Foreskin fibroblast (primary cell): ENCODE measurements at places on chromosomes 3 and 15.
A peak's percentile ranks its signal among the peaks of the same experiment; 100 is the strongest.

GRCh38 chr3:107931326-107931725, 159.5 kb downstream of the CD47 start:
- DNase-seq: no peak

DNA sequence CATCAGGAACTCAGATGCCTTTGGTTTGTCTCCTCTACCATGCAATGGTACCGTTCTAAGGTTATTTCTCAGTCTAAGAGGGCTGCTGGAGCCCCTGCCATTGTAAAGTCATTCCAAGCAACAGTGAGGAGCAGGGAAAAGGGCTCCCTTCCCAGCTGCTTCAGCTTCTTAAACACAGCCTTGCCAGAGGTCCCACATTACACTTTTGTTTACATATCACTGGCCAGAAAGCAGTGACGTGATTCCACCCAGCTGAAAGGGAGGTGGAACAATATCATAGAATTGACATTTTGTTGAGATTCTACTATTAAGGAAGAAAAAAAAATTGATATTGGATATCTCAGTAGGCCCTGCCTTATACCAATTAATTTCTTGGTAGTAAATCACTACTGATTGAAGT, 194.6 kb downstream of the SUCLG2 start:
- no peak for DNase-seq

GRCh38 chr3:180018543-180018942, 18.2 kb downstream of the PEX5L start:
- no peak for DNase-seq

DNA sequence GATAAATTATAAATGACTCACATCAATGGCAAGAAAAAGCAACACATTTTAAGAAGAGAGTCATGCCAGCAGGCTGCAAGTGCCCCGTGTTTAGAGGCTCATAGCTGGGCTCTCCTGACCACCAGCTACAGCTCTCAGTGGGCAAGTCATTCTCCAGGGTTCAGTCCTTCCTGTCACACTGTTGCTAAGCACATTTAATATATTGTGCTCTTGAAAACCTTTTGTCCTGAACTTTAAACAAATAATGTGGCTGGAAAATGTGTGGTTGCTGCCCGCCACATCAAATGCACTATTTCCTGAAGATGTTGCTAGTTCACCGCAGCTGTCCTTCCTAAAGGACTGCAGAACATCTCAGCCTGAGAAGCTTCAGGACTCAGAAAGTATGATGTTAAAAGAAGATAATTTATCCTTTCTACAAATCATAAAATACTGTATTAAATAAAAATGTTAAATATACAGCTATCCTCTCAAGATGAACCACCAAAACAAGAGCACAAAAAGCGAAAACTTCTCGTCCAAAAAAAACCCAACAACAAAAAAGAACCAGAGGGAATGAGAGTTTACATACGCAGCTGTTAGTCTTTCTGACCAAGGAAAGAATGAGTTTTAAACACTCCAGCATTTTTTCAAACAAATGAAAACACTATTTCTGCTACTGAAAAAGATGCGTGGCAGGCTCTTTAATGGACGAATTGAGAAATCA, 951 bp downstream of the TARS3 start:
- peak; percentile 10 for DNase-seq

DNA sequence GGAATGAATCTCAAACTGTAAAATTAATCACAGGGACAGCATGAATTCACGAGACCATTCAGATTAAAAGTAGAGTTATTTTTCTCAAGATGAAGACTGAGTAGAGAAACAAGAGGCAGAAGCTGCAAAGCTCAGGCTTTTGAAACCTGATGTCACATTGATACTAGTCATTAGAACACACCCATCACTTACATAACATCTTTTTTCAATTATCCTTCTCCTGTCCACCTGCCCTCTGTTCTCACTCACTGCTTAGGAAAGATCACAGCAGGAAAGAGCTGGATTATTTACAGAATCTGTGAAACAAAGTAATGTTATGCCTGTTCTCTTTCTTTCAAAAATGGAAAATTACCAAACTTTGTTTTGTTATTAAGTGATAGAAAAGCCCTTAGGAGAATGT, 72.0 kb upstream of the CDAN1 start:
- no peak for DNase-seq

DNA sequence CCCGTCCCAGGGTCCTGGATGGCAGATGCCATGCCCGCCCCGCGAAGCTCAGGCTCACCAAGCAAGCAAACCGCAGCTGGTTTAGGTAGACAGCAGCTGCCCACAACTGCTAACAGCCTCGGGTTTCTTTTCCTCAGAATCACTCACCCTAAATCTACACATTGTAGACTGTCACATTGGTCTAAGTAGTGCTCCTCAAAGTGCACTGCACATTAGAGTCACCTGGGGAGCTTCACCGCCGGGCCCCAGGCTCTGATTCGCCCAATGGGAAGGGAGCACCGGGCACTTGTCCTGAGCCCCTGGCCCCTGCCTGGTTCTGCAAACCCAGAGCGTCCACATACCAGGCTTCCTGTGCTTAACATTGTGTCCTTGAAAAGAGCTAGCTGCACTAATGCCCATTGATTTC, 752 bp downstream of the OCA2 start:
- peak; percentile 15 for DNase-seq

DNA sequence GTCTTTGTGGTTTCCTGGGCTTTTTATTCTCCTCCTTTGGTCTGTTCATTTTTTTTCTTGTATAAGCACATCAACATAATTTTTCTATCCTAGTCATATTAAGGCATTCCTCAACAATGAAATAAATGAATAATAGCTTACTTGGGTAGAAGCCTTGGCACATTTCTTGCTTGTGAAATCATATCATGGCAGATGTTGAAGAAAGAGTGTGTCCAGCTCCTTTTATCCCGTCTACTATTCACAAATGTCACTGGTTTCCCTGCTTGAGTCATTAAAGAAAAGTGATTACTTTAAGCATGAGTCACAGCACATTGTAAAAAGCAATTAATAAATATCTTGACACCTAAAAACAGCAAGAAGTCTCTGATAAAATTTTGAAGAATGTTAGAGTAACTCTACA, 42.1 kb downstream of the MINAR1 start:
- DNase-seq: no peak

GRCh38 chr3:143775459-143775858, 72.8 kb downstream of the SLC9A9 start:
- DNase-seq: peak; percentile 72

DNA sequence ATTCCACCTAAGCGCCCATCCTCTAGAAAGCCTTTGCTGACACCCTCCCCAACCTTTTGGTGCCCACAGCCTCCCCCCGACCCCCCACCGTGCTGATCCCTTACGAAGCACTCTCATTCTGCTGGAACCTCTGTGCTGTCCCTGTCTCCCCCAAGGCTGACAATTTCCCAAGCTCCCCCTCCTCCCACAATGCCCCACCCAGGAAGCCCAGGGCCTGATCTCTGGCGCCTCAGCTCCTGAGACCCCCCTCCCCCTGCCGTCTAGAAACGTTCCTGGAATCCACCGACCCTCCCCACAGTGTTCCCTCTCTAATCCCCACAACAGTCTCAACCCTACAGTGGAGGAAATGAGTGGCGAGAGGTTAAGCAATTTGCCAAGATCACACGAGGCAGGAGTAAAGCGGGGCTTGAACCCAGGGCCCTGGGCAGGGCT, 18.3 kb downstream of the MYL3 start:
- no peak for DNase-seq

- no peak for DNase-seq
Measured at GRCh38 chr3:140903196-140903595, 38.4 kb upstream of the SLC25A36 start.

DNA sequence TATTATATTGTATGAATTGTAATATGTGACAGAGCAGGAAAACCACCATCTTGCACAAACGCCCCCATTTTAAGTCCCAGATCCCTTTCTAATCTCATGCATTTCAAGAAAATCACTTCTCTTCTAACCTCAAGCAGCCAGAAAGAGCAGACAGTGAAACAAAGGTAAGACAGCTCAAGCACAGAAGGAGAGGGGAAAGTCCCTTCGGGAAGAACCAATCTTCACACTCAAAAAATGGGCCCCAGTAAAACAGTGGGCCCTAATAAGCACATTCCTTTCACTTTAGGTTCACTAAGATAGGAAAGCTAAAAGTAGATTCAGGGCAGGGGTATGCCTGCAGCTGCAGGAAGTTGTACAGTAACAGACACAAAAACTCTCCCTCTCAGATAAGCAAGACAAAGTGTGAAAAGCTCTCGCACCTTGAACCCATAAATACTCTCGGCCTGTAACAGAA, 1268.7 kb downstream of the SI start:
- DNase-seq: no peak

GRCh38 chr15:94524565-94524964, 293.2 kb downstream of the MCTP2 start:
- no peak for DNase-seq

- DNase-seq: peak; percentile 82
Measured at GRCh38 chr15:57395292-57395691, 19.0 kb downstream of the CGNL1 start.

DNA sequence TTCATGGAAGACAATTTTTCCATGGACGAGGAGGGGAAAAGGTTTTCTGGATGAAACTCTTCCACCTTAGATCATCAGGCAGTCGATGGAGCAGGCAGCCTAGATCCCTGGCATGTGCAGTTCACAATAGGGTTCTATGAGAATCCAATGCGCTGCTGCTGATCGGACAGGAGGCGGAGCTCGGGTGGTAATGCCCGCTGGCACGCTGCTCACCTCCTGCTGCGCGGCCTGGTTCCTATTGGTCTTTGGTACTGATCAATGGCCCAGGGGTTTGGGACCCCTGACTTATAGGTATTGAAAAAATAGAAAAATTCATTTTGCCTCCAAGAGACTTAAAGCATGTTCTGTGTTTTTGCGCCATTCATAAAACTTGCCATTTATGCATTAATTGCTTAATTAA, 793.9 kb upstream of the NR2F2 start:
- no peak for DNase-seq

DNA sequence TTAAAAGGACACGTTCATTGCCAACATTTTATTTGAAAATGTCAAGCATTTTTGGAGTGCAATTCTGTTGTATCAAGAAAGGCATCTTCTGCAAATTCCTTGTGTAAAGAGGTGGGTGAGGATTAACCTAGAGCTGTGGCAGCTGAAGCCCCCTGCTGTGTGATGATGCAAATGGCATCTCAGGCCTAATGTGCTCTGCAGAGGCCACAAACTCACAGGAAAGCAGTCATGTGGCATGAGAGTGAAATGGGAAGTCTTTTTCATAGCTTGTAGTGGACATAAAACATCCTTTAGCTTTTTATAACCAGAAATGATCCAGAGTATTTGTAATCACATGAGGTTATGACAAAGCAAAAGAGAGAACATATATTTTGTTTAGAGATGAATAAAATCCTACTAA, 6.4 kb downstream of the CADM2 start:
- no peak for DNase-seq

DNA sequence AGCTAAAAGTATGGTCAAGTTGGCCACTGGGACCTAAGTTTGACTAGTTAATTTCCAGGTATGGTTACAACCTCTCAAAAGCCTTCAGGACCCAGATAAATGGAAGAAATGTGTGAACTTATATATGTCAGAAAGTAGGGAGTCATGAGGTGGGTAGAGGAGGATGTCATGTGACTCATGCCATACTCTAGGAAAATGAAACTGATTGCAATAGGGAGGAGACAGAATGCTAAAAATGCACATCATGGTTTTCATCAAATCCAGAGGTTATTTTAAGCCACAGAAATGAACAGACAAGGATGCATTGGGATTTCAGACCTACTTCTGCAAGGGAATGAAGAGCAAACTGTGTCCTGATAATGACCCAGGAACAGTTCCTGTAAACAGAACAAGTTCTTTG, 310.0 kb downstream of the EDEM1 start:
- DNase-seq: no peak

GRCh38 chr3:115293321-115293720, 146.2 kb upstream of the ZBTB20 start:
- peak; percentile 11 for DNase-seq

DNA sequence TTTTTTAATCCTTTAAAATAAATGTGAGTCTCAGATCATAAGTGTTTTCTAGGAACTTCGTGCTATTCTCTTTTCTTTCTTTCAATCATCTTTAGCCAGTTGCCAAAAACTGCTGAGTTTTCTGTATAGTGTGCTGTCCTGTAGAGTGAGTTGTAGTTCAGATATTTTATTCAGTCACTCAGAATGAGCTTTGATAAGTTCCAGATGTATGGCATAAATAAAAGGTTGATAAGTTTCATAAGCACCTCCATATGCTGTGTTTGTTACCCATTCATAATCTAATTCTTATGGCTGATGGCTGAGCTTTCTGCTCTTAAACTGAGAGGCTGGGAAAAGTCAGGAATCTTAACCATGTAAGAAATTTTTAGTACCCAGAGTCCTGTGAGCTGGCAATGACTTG, 59.3 kb upstream of the COL6A6 start:
- DNase-seq: no peak

DNA sequence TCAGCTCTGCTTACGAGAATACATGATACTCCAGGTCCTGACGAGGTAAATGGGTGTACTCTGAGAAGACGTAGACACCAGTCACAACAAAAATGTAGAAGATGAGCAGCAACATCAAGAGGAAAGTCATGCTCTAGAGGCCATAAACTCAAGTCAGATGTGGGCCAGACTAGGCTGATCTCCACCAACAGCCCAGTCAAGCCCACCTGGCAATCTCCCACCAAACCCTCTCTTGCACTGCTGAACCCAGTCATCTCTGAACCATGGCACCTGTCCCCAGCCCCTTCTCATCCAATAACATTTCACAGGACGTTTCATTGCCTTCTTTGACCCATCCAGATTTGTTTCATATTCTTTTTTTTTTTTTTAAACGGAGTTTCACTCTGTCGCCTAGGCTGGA, 10.8 kb upstream of the PDIA3 start:
- no peak for DNase-seq

DNA sequence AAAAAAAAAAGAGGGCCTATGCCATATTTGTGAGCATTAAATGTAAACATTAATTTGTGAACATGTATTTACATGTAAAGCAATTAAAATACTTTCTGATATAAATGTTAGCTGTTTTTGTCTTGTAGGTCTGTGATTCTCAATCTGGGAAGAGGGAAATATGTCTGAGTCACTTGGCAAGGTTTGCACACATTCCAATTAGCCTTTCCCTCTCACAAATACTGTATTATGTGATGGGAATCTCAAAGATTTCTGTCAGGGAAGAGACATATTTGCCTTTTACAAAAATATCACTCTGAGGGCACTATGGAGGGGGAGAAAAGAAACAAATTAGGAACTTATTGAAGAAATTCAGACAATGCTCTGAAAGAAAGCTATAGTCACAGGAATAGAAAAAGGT, 483.6 kb downstream of the GBE1 start:
- DNase-seq: no peak

DNA sequence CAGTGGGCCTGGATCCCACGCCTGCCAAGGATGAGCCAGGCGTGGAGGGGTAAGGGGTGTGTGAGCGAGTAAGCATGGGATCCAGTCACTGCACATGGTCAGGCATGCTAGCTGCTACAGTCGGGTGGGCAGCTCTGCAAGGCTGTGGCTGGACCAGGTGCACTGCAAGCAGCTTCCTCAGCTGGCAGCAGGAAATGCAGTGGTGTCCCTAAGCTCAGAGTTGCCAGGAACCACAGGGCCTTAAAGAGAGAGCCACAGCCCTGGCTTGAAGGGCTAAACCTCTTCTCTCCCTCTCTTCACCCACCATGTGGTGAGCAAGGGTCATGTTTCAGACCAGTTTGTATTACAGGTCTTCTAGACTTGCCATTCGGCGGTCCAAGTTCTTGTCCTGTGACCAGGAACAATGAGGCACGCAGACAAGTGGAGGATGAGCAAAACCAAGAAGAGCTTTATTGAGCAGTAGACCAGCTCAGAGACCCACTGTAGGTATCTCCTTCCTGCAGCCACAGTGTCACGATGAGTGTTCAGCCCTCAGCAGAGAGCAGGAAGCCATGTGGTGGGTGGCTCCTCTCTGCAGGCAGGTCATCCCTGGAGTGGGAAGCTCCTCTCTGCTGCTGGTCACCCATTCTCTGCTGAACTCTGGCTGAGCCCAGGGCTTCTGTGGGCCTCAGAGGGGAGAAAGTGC, 511.9 kb downstream of the PYDC2 start:
- no peak for DNase-seq
